Caco-2 (cell line): ENCODE measurements at places on chromosomes 1 and 21. TPM values are rescaled to one million over a fixed set of nuclear protein-coding genes. Genes with fewer than 3 reads are reported as not detected.

Gene ERICH3
- not detected in 2 replicates for total RNA-seq

Gene IL20
- total RNA-seq, result not detected in 2 replicates

Gene OR2M7
- total RNA-seq, result not detected in 2 replicates

Gene GBP6
- not detected in 2 replicates for total RNA-seq

Gene TRAF3IP3
- total RNA-seq, result not detected in 2 replicates

Gene FCGR2B
- total RNA-seq, result not detected in 2 replicates

DNA sequence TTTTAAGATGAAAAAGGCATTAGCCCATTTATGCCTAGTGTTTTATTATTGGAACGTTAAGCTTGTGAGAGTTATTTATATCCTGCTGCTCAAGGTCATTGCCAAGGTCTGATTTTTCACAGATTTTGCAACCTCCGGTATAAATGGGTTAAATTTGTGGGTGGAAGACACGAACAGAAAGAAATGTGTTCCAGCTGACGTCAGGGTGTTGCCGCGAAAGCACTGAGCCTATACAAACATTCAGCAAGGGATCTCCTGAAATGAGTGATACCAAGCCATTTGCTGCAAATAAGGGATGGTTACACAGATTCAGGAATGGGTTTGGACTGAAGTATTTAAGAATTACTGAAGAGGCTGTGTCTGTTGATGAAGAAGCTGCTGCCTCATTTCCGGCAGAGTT is 32.2 kb downstream of the TMED5 start:
- no peak for DNase-seq

GRCh38 chr1:203519053-203519840 is 25.3 kb downstream of the OPTC start:
- peak; percentile 37 for DNase-seq

GRCh38 chr1:181310560-181310959 is 172.8 kb upstream of the CACNA1E start:
- DNase-seq, result no peak

- DNase-seq, result no peak
These were observed 3.6 kb downstream of the NECAP2 start for GRCh38 chr1:16443975-16444770.

GRCh38 chr1:186754542-186755145 is 74.1 kb upstream of the PLA2G4A start:
- no peak for DNase-seq
